ENCODE measurements at places on chromosomes 11 and 22.
A peak's percentile ranks its signal among the peaks of the same experiment; 100 is the strongest.

DNA sequence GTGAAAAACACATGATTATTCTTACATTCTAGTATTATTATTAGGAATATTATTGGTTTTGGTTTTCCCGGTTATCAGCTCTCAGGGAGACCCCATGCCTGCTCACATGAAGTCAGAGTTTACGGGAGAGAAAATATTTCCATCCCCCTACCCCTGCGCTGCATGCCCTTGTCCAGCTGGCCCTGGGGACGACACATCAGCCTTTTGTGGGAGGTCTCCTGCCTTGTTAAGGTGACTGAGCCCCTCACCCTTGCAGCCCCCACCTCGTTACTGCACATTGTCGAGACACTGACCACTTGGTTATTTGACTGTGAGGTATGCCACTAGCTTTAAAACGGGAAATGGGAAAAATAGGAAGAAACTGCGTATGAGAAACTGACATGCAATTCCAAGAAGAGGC lies 63.0 kb downstream of the PARVG start:
- DNase-seq, result no peak

DNA sequence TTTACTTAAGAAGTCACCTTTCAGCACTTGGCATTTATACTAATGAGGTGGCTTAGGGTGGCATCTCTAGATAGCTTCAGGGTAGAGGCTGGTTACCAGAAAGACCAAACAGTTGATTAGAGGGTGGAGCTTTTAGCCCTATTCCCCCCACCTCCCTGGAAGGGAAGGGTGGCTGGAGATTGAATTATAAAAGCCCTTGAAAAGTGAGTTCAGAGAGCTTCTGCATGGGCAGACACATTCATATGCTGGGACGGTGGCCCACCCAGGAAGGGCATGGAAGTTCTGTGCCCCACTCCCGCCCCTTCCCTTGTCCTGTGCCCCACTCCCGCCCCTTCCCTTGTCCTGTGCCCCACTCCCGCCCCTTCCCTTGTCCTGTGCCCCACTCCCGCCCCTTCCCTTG lies 244.2 kb downstream of the DDX10 start:
- no peak for DNase-seq

GRCh38 chr11:11279956-11280689 lies 72.9 kb downstream of the CSNK2A3 start:
- no peak for DNase-seq

- DNase-seq, result no peak
Observed at GRCh38 chr11:77580712-77581337, 8.9 kb upstream of the AQP11 start.

DNA sequence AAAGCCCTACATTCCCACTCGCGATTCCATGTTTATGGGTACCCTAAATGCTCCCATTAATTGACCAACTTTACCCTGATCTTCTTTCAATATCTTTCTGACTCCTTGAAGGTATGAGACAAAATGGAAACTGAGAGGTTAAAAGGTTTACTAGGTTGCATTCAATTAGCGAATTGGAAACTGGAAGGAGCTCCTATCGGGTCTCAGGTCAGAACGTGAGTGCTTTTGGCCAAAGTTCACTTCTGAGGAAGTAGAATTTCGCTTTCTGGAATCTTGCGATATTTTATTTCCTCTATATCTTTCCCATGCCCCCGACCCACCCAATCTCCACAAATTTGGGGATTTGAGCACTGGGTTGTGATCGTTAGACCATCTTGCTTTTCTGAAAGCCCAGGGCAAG lies 2.6 kb downstream of the EHF start:
- DNase-seq, result no peak

DNA sequence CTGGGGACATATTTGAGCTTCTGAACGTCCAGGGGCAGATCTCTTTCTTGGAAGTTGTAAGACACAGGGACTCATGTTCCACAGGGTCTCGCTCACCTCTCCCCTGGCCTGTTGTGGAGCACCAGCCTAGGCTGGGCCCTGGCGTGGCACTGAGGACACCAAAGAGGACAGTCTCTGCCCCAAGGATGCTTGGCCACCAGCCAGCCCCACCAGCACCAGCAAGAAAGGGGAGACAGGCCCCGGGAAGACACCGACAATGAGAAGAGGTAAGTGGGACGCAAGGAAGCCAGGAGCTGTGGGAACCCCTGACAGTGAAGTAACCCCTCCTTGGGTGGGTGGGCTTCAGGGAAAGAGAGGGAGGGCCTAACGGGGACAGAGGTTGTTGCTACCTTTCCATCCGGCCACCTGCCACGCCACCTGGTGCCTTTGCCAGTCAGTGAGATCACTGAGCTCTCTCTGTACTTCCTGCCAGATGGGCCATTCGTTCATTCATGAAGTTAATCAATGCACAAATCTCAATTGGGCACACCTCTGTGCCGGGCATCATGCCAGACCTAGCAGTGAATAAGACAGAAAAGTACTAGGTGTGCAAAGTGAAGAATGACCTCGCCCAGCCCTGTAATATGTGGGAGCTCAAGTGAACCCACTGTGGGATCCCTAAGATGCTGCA lies 11.1 kb downstream of the APOL5 start:
- DNase-seq, result no peak

DNA sequence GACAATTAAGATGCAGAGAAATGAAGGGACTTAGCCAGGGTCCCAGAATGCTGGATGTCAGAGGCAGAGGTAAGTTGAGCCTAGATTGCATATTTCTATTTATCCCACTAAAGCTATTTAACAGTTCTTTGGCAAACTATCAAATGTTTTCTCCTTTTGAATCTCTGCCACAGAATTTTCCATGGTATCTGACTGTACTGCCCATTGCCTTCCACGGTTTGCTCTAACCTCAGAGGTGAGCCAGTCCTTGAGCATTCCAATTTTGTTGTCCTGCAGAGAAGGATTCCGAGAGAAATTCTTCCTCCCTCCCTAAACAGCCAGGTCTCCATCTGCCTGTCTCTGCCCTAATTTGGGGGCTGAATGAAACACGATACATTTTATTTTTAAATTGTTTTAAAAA lies 368.3 kb upstream of the SYN3 start:
- DNase-seq, result no peak

GRCh38 chr11:66727282-66728037 lies 1.6 kb downstream of the SPTBN2 start:
- DNase-seq, result peak; percentile 18

GRCh38 chr11:116281173-116282160 lies 491.3 kb downstream of the BUD13 start:
- no peak for DNase-seq

DNA sequence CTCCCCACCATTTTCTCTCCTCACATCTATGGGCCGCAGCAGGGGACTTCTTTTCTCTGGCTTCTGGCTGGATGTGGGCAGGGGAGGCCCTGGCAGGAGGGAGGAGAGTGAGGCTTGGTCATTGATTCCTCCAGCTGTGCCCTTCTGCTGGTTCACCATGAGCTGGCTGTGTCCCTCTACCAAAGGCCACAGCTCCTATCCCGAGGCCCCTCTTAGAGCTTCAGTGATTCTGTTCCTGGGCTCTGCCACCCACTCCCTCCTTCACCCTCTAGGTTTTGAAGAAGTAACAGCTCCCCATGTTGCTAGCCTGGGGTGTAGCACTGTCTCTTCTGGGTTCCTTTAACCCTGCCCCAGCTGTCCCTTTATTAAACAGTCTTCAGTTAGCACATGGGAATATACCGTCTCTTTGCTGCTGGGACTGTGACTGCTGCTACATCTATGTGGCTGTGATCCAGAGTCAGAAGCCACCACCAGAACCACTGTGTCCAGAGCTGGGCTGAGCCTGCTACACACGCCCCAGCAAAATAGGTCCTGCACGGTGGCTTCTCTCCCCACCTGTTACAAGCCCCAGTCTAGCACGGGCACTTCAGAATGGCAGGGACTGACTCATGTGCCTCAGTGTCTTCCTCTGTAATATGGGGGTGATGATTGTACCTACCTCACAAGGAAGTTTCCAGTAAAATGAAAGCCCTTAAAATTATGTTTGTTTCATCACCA lies 578 bp upstream of the PARVG start:
- peak; percentile 2 for DNase-seq

DNA sequence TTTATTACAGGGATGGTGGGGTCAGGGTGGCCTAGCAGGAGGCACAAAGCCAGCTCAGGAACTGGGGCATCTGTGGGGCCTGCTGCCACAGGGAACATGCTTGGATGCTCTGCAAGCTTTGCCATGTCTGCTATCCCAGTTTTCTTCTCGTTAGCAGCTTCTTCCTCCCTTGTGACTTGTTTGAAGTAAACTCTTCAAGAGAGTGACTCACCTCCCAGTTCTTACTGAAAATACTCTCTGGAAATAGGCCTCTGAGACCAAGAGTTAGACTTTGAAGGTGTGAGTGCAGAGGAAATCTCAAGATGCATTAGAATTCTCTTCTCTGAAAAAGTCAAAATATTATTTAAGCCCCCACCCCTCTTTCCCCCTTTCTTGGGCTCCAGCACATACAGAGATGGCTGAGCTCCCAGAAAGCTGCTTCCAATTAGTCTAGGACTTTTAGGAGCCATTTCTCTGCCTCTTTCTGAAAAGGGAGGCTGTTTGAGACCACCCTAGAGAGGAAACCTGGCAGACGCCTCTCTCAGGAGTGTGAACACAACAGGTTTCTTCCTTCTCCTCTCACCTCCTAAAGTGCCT lies 15.1 kb downstream of the CWC15 start:
- DNase-seq, result no peak

- no peak for DNase-seq
Observed at GRCh38 chr22:35973388-35973787, 55.2 kb downstream of the RBFOX2 start.

DNA sequence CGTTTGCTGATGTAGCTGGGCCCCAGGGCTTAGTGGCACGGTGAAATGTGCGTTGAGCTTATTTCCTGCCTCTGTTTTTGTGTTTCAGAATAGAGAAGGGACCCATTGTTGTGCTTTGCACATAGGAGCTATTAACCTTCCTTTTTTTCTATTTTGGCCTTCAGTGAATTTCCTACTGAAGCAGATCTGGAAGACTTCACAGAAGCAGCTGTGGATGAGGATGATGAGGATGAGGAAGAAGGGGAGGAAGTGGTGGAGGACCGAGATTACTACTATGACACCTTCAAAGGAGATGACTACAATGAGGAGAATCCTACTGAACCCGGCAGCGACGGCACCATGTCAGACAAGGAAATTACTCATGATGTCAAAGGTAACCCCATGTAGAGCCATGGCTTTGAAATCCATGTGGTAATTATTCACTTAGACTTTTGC lies 37.4 kb upstream of the ST14 start:
- DNase-seq, result peak; percentile 69

DNA sequence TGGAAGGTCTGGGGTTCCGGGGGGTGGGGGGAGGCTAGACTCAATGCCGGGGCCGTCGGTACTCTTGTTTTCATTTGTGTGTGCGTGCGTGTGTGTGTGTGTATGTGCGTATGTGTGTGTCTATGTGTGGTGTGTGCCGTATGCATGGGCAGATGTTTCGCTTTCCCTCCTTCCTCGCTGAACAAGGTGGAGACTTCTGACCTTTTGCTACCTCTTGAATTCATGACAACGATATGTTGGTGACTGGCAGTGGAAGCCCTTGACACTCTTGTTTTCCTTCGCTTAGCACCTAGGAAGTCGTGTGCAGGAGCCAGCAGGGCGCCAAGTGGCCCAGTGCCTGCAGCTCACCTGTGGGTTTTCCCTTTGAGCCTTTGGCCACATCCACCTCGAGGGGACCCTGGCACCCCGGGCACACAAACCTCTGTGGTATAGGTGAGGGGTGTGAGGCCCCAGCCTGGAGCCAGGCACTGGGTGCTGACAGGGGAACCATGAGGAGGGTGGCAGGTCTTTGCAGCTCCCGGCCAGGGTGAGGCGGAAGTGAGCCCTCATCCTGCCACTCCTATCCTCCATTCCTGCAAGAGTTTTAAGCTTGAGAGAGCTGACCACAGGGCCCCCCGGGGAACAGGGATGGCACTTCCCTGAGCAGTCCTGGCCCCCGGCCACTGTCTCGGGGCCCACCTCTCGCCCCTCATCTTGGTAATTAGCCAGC lies 19.3 kb upstream of the TMEM191C start:
- DNase-seq, result no peak

DNA sequence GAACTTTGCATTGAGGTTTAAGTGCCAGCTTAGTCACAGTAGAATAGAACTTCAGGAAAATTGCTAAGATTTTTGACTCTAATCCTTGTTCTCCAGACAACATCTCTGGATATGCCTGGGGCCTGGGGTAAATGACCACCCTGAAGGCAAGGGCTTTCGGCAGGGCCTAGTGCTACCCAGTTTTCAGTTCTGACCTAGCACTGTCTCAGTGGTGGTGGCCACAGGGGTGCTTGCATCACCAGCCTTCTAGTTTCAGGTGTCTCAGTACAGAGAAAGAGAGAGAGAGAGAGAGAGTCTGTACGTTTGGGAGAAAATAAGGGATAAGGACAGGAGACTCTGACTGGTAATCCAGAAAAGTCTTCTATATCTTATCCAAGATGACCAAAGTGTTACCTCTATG lies 890.5 kb downstream of the JRKL start:
- no peak for DNase-seq

DNA sequence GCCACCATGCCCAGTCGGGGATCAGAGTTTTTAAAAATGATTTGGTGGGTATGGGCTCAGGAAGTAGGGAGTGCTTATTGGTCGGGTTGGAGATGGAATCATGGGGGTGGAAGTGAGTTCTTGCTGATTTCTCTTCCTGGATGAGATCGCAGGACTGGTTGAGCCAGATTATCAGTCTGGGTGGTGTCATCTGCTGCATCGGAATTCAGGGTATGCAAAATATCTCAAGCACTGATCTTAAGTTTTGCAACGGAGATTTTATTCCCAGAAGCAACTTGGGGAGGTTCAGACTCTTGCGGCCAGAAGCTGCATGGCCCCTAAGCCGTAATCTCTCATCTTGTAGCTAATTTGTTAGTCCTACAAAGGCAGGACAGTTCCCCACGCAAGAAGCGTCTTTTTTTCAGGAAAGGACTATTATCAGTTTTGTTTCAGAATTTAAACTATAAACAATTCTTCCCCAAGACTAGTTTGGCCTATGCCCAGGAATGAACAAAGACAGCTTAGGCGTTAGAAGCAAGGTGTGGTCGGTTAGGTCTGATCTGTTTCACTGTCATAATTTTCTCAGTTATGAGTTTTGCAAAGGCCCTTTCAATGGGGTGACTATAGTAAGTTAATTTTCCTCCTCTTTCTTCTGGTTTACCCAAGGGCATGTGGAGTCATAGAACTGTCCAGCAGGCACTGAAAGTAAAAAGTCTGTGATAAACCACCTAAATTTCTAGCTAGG lies 1.4 kb upstream of the PIWIL3 start:
- DNase-seq, result no peak

- DNase-seq, result no peak
Observed at GRCh38 chr11:63614136-63614671, at the start of gene PLAAT3. Gene PLAAT3, minus strand, starts transcription at chr11:63614433. Its CDS starts 419 bp downstream, at chr11:63614014.

GRCh38 chr11:35305670-35306382 lies 113.5 kb downstream of the SLC1A2 start:
- peak; percentile 72 for DNase-seq

DNA sequence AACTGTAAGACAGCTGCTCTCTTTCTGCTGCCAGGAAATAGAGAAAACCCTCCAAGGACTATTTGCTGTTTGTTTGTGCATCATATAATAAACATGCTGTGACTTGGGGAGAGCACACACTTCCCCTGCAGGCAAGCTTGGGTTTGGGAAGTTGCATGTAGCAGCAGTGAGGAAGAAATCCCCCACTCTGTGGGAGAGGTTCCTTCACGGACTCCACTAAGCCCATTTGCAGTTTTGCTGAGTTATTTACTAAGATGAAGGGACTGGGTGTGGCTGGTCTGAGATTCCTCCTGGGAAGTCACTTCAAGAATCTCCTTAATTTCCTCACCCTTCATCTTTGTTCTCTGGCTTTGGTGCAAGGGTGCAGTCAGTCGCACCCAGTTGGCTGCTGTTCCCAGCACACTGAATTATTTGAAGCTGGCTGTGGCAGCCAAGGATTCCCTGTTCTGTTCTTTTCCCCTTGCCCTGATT lies 104.9 kb downstream of the ARFGAP2 start:
- no peak for DNase-seq

GRCh38 chr11:69981119-69981784 lies 96.9 kb upstream of the ANO1 start:
- no peak for DNase-seq
